ENCODE measurements at places on chromosomes 16 and 17. TPM values are rescaled to one million over a fixed set of nuclear protein-coding genes. Genes with fewer than 3 reads are reported as not detected.

The AATK gene
- 6.5 TPM for total RNA-seq

DNA sequence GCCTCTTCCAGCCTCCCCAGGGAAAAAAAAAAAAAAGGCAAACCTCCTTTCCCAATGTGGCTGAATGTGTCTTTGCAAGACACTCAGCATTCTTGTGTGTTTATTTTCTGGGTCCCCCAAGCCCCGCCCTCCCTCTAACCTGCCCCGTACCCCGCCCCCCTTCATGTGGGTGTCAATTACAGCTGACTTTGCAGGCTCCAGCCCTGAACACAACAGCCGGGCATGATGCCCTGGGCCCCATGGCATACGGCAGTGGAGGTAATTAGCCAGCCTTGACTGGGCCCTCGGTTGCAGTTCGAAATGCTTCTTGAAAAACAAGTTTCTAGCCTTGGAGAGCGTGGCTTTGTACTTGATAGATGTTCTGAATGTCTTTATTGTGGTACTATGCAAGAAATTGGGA lies 354.7 kb upstream of the RBFOX1 start:
- H3K36me3 ChIP-seq, result no peaks in the 10 kb centered on the region
- peak; percentile 44 for DNase-seq
- H3K4me3 ChIP-seq, result no peak overlapping the region
- no peaks in the 10 kb centered on the region for H3K4me1 ChIP-seq
- no peak overlapping the region for H3K27ac ChIP-seq
- H3K27me3 ChIP-seq, result no peaks in the 10 kb centered on the region

GRCh38 chr17:8153525-8153956 lies 1.3 kb upstream of the PER1 start:
- H3K4me1 ChIP-seq, result no peaks in the 10 kb centered on the region
- H3K36me3 ChIP-seq, result peaks cover 39% of the 10 kb centered on the region
- H3K27ac ChIP-seq, result peak overlapping the region; percentile 100
- H3K27me3 ChIP-seq, result no peaks in the 10 kb centered on the region

DNA sequence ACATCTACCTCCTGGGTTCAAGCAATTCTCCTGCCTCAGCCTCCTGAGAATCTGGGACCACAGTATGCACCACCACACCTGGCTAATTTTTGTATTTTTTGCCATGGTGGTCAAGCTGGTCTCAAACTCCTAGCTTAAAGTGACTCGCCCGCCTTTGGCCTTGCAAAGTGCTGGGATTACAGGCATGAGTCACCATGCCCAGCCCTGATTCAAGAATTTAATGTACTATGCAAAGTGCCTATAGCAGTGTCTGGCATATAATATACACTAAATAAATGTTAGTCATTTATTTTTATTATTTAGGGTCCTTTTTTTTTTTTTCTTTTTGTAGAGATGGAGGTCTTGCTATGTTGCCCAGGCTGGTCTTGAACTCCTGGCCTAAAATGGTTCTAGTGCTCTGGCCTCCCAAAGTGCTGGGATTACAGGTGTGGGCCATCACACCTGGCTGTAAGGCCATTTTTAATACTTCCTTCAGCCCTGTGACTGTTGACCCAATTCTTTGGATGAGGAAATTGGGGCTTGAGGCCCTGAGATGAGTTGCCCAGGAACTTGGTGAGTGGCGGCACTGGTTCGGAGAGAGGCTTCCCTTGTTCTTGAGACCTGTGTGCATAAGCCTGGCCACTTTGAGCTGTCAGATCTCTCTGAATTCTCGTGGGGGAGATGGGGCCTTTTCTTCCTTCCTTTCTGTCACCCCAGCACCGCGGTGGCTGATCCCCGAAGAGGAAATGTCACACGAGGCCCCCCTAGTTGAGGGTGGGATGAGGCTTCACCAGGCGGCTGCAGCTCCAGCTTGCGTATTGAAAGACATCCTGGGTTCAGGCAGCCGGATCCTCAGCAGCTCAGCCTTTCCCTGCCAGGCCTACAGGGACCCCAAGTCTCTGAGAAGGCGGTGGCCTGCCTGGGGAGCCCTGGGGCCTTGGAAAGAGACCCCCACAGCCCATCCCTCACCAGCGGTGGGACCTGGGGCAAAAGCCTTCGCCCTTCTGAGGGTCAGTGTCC lies 38.7 kb downstream of the LAT start:
- no peak for DNase-seq
- no peak overlapping the region for H3K27ac ChIP-seq
- no peaks in the 10 kb centered on the region for H3K4me1 ChIP-seq
- no peaks in the 10 kb centered on the region for H3K36me3 ChIP-seq
- H3K4me3 ChIP-seq, result no peak overlapping the region

The PPL gene
- 17.1 TPM for total RNA-seq

GRCh38 chr17:3554440-3554839 lies 3.2 kb downstream of the TRPV3 start:
- no peaks in the 10 kb centered on the region for H3K27me3 ChIP-seq
- no peaks in the 10 kb centered on the region for H3K4me1 ChIP-seq
- no peak overlapping the region for H3K4me3 ChIP-seq
- no peak for DNase-seq

DNA sequence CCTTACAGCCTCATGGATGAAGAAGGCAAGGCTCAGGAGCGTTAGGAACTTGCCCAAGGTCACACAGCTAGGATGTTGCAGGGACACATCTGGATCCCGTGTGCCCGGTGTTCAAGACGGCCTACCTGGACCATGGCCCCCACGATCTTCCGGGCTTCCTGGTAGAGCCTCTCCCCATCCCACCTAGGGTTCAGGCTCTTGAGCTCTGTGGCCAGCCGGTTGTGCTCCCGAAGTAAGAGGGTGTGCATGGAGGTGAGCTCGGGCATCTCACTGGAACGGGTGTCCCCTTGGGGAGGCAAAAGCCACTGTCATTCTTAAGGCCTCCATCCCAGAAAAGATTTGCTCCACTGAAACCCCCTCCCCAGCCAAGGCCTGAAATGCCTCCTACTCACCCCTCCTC lies 5.3 kb downstream of the MPO start:
- no peak overlapping the region for H3K27ac ChIP-seq
- no peaks in the 10 kb centered on the region for H3K4me1 ChIP-seq
- no peaks in the 10 kb centered on the region for H3K27me3 ChIP-seq
- DNase-seq, result peak; percentile 38

DNA sequence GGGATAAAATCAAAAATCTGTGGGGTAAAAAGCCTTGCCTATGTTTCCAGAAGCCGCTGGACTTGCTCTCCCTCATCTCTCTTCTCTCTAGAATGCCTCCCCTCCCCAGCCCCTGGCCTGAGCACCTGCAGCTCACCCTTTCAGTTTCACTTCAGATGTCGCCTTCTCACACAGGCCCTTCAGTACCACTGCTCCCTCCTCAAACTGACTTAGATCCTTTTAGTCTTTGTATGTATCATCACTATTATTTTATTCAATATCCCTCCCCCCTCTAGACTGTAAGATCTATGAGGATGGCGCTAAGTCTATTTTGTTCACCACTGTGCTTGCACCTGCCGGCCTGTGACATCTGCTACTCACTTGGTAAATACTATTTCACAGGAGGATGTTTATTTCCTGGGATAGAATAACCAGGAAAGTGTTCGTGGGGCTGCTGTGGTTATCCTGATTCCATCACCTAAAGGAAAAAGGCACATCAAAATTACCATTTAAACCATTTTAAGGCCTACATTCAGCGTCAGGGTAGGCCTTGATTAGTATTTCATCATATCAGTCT lies 122.3 kb downstream of the MRTFB start:
- H3K36me3 ChIP-seq, result no peaks in the 10 kb centered on the region
- peaks cover 23% of the 10 kb centered on the region for H3K4me1 ChIP-seq
- no peak overlapping the region for H3K4me3 ChIP-seq

- DNase-seq, result no peak
- H3K4me3 ChIP-seq, result no peak overlapping the region
- H3K36me3 ChIP-seq, result no peaks in the 10 kb centered on the region
- no peaks in the 10 kb centered on the region for H3K27me3 ChIP-seq
Observed at GRCh38 chr16:51649631-51650030, 498.6 kb upstream of the SALL1 start.

The CMTM2 gene
- not detected for total RNA-seq

DNA sequence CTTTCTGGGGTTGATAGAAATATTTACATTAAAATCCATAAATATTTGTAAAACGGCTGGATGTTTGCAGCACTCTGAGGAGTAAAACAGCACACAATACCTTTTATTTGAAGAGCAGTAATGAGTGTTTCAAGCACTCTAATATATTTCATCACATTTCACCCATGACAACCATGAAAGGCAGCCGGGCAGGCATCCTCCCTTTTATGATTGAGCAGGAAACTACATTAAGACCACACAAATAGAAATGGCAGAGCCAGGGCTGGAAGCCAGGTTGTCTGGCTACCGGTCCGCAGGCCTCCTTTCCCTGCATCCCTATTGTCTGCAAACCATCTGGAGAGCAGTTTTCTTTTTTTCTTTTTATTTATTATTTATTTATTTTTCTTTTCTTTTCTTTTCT lies 23.1 kb upstream of the GPRC5C start:
- no peak for DNase-seq
- H3K4me3 ChIP-seq, result no peak overlapping the region
- no peaks in the 10 kb centered on the region for H3K4me1 ChIP-seq
- H3K27me3 ChIP-seq, result no peaks in the 10 kb centered on the region
- no peaks in the 10 kb centered on the region for H3K36me3 ChIP-seq
- no peak overlapping the region for H3K27ac ChIP-seq

- H3K27ac ChIP-seq, result no peak overlapping the region
- no peak for DNase-seq
- no peaks in the 10 kb centered on the region for H3K36me3 ChIP-seq
Observed at GRCh38 chr16:25896411-25896810, 204.7 kb downstream of the HS3ST4 start.

DNA sequence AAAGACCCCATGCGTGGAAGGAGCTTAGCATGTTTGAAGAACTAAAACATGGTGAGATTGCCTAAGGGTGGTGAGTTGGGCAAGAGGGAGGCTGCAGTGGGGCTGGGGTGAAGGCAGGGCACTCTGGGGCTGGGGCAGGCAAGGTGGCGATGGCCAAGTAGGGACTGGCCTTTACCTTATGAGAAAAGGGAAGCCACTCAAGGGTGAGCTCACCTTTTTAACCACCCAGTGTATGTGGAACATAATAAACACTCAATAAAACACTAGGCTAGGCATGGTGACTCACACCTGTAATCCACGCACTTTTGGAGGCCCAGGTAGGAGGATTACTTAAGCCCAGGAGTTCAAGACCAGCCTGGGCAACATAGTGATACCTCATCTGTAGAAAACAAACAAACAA lies 37.7 kb downstream of the LYRM9 start:
- no peaks in the 10 kb centered on the region for H3K4me1 ChIP-seq
- DNase-seq, result no peak
- no peaks in the 10 kb centered on the region for H3K36me3 ChIP-seq
- H3K27ac ChIP-seq, result no peak overlapping the region
- H3K27me3 ChIP-seq, result no peaks in the 10 kb centered on the region

The PEX12 gene
- 8.7 TPM for total RNA-seq

The GNGT2 gene
- total RNA-seq, result 1.4 TPM

GRCh38 chr17:58322581-58323185 lies 5.9 kb downstream of the TSPOAP1 start:
- no peak overlapping the region for H3K27ac ChIP-seq
- H3K27me3 ChIP-seq, result no peaks in the 10 kb centered on the region
- H3K36me3 ChIP-seq, result no peaks in the 10 kb centered on the region
- H3K4me3 ChIP-seq, result no peak overlapping the region

The NXPH3 gene
- total RNA-seq, result 3.4 TPM

DNA sequence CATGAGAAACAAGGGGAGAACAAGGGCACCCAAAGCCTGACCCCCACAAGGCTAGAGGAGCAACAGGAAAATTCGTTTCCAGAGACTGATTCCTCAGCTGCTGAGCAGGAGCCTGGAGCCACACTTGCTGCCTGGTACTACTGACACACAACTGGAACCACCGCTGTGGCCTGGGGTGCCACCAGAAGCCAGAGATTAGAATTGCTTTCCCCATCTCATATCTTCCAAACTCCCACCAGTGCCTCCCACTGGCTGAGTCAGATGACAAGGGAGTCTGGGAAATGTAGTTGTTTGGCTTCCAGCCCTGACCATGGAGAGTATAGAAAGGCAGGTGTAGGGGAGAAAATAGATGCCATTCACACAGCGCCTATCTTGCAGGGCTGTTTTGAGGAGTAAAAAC lies 4.1 kb upstream of the TMEM11 start:
- no peak for DNase-seq
- H3K36me3 ChIP-seq, result no peaks in the 10 kb centered on the region
- H3K4me1 ChIP-seq, result no peaks in the 10 kb centered on the region
- H3K4me3 ChIP-seq, result no peak overlapping the region

- DNase-seq, result no peak
- no peaks in the 10 kb centered on the region for H3K27me3 ChIP-seq
- peaks cover 19% of the 10 kb centered on the region for H3K4me1 ChIP-seq
- H3K27ac ChIP-seq, result peak overlapping the region; percentile 66
- H3K36me3 ChIP-seq, result peaks cover 26% of the 10 kb centered on the region
Observed at GRCh38 chr17:42227849-42228700, 33.8 kb upstream of the GHDC start.

The PPM1E gene
- 1.2 TPM for total RNA-seq

The ZPBP2 gene
- total RNA-seq, result not detected

- no peaks in the 10 kb centered on the region for H3K27me3 ChIP-seq
- no peak overlapping the region for H3K27ac ChIP-seq
- H3K36me3 ChIP-seq, result peaks cover 18% of the 10 kb centered on the region
- no peaks in the 10 kb centered on the region for H3K4me1 ChIP-seq
Observed at GRCh38 chr16:81376880-81377279, 62.1 kb downstream of the GAN start.

The OR1F1 gene
- not detected for total RNA-seq

DNA sequence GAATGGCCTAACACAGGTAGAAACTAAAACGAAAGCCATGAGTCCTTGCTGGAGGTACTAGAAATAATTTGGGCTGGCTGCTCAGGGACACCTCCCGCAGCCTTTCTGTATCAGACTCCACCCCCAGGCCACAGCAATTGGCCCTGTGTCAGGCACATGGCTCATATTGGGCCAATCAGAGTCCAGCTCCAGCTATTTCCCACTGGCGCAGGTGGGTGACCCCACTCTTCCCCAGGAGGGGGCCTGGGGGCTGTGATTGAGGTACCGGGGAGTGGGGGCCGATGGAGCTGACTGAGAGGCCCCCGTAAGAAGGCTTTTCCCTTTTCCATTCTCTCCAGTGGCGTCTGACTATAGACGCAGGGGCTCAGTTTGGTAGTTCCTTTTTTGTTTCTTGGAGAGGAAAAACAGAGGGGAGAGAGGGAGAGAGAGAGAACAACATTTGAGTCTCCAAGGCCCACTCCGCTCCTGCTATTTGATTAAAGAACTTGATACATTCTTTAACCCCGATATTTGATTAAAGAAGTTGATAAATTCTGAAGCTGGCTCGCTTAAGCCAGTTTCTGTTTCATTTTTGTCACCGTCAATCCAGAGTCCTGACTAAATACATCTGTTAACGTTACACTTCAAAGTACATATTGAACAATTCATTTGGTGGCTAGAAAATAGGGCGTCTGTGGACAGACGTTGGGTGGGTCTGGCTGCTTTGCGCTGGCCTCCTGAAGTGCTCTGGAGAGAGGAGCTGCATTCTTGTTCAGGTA lies 26.3 kb downstream of the FOXL1 start:
- no peak overlapping the region for H3K27ac ChIP-seq
- no peak overlapping the region for H3K4me3 ChIP-seq
- DNase-seq, result no peak
- no peaks in the 10 kb centered on the region for H3K36me3 ChIP-seq

DNA sequence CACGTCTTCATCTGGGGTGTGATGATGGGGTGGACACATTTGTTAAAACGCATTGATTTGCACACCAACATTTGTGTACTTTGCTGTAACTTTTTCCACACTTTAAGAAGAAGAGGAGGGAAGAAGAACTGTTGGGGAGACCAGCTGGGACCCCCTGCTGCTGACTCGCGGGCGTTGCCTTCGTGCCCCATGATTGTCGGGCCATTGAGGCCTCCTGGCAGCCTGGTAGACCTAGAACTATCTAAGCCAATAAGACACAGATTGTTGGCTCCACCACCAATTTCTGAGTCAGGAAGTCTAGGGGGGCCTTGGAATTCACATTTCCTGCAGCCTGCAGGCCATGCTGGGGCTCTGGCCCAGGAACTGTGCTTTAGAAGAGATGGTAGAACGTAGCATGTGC lies 105.5 kb downstream of the TNFRSF13B start:
- no peaks in the 10 kb centered on the region for H3K27me3 ChIP-seq
- no peak overlapping the region for H3K4me3 ChIP-seq
- H3K36me3 ChIP-seq, result no peaks in the 10 kb centered on the region
- no peak overlapping the region for H3K27ac ChIP-seq

All from right atrium auricular region (tissue), 2 donors.